Fibroblast of the conjunctiva (primary cell): ENCODE measurements at places on chromosomes 1 and 21.

DNA sequence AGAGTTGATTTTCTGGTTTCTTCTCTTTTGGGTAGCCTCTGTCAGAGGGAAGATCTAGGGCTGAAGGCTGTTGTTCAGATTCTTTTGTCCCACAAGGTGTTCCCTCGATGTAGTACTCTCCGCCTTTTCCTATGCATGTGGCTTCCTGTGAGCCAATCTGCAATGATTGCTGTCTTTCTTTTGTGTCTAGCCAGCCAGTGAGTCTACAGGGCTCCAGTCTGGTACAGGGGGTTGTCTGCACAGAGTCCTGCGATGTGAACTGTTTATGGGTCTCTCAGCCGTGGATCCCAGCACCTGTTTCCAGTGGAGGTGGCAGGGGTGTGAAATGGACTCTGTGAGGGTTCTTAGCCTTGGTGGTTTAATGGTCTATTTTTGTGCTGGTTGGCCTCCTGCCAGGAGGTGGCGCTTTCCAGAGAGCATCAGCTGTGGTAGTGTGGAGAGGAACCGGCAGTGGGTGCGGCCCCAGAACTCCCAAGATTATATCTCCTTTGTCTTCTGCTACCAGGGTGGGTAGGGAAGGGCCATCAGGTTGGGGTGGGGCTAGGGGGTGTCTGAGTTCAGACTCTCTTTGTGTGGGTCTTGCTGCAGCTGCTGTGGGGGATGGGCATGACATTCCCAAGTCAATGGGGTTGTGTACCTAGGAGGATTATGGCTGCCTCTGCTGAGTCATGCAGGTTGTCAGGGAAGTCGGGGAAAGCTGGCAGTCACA, 81.3 kb upstream of the C21orf91 start:
- no peak for DNase-seq

DNA sequence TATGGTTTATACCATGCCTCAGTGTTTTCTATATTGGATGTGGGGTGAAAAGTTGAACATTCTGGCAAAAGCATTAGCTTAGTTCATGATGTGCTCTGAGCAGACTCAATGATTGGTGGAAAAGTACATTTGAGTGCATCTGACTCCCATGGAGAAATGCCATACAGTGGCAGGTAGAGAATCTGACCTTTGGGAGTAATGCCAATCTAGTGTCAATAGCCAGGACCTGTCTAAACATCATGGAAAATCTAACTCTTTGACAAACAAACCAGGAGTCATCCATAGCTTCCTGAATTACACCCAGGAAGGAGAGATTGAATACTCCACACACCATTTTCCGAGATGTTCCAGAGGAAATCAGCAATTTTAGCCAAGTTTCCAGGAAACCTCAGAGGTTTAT, 51.0 kb downstream of the XCL1 start:
- no peak for DNase-seq

DNA sequence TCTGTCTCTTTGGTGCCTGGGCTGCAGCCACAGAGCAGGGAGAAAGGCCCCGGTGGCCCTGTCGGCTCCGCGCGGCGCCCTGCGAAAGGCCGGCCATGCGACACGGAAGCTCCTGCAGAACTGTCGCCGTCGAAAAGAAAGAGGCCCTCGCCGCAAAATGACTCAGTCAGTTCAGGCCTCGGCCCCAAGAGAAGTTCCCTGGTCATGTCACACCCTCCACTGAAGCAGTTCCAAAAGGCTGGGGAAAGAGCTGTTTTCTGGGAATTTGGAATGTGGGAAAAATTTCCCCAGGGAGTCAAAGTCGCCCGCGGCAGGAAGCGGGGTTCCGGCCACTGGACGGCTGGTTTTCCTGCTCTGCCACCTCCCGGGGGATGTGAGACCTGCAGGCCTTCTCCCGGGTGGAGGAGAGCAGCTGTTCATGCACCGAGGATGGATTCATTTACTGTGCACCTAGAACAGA, 115.8 kb upstream of the ZNF678 start:
- DNase-seq: no peak

GRCh38 chr21:43867948-43868347, 2.9 kb downstream of the AGPAT3 start:
- DNase-seq: no peak

DNA sequence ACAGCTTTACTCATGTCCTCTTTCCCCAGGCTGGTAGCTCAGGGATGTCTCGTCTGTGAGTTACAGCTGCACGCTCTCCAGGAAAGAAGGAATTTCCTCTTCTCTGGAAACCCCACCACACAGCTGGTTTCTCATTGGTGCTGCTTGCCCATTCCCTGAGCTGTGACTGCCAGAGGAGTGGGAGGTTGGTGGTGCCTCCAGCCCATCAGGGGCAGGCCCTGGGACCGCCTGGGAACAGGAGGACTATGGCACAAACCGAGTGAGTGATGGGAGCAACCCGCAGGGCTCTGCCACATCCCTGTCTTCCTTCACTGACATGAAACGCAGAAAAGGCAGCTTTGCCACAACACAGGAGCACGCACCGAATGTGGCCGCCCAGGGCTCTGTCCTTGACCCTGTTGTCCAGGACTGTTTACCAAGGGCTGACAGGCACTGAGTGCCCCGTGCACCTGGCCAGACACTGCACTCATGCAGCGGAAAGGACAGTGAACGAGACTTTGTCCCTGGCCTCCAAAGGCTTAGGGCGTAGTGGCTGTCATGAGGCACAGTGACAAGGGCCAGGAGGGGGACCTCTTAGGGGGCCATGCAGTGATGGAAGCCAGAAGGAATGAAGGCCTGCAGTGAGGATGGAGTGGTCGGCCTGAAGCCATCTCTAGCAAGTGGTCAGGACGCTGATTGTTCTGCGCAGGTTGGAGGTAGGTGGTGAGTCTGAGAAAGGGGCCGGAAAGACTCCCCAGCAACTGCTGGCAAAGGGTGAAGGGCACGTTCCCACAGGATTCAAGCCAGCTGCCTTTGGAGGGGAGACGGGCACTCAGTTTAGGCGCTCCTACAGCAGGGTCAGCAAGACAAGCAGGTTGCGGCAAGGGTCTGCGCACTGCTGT, 1.7 kb upstream of the CCNL2 start:
- no peak for DNase-seq

DNA sequence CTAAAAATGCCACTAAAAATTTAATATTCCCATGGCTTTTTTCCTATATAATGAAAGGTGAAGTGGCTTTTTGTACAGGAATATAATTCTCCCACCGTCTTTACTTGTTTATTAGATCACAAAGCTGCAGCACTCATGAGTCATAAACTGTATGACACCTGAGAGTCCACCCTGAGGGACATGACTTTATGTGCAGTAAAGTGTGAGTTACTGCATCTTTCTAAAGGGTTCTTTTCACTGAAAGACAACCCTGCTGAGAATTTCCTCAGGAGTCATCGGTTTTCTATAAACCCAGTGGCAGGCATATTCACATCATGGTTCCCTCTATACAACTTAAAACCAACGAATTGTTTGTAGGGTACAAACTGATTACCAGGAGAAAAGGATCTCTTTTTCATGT, 77.4 kb downstream of the APP start:
- no peak for DNase-seq

- DNase-seq: no peak
Measured at GRCh38 chr1:162561616-162562469, at the start of gene UAP1. Gene UAP1, plus strand, starts transcription at chr1:162561722. Its CDS starts 4,347 bp downstream, at chr1:162566069.

GRCh38 chr1:26127235-26128163, 15.9 kb downstream of the PDIK1L start:
- no peak for DNase-seq

- no peak for DNase-seq
Measured at GRCh38 chr1:51686450-51686849, 69.6 kb downstream of the OSBPL9 start.

- DNase-seq: no peak
Measured at GRCh38 chr1:23801338-23801748, 789 bp upstream of the GALE start.

GRCh38 chr1:3003941-3004270, 17.4 kb upstream of the ACTRT2 start:
- DNase-seq: no peak

GRCh38 chr1:86741947-86742572, 37.7 kb downstream of the SH3GLB1 start:
- peak; percentile 33 for DNase-seq

DNA sequence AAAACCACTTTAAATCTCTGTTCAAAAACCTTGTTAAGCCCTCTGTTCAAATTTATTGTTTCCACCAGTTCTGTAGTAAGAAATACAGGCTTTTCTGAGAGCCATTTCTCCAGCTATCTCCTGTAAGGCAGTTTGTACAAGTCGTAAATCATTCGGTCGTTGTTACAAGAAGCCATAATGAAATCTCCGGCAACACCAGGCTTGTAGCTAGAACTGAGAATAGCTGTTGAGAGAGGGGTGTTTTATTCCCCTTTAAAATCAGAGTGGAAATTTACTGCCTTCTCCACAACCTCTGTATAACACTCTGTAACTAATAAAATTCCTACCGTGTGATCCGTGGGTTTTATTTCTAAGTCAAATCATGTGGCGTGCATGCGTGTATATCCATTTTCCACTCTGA, 335.8 kb upstream of the KAZN start:
- no peak for DNase-seq

- no peak for DNase-seq
Measured at GRCh38 chr1:10897321-10897980, 101.0 kb upstream of the CASZ1 start.

DNA sequence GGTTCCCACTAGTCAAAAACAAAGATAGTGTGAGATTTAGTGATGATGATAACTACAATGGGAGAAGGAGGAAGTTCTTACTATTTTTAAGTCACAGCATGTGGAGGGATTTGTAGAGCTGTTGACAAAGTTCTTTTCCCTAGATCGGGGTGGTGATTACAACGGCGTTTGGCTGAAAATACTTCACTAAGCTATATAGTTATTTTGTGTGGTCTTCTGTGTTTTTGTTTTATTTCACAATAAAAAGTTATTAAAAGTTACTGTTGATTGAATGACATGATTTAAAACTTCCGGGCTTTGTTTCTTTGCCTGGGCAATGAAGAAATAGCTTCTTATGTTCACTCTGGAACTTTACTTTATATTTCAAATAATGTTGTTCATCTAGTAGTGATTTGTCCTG, 47.3 kb upstream of the SSX2IP start:
- no peak for DNase-seq

GRCh38 chr1:40270152-40270834, 12.3 kb downstream of the ZMPSTE24 start:
- DNase-seq: no peak

- peak; percentile 74 for DNase-seq
Measured at GRCh38 chr21:25934771-25935224, 200.0 kb downstream of the GABPA start.

GRCh38 chr21:46569081-46569480, 35.8 kb downstream of the S100B start:
- DNase-seq: no peak

GRCh38 chr1:204320382-204320804, 39.3 kb downstream of the PLEKHA6 start:
- DNase-seq: peak; percentile 49

DNA sequence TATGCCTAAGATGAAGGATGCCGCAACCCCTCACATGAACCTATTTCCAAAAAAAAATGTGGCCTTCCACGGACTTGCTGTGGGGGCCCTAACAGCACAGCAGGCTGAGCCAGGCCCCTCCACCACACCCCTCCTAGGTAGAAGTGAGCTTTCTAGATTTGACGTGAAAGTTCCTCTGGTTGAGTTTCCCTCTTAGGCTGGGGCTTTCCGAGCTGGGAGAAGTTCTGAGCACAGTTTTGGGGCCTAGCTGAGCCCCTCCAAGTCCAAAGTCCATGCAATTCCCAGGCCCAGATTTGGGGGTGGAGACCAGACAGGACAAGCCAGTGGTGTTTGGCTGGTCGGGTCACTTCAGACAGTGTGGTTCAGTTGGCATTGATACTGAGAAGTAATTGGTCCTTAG, 13.8 kb upstream of the PHLDA3 start:
- DNase-seq: no peak

DNA sequence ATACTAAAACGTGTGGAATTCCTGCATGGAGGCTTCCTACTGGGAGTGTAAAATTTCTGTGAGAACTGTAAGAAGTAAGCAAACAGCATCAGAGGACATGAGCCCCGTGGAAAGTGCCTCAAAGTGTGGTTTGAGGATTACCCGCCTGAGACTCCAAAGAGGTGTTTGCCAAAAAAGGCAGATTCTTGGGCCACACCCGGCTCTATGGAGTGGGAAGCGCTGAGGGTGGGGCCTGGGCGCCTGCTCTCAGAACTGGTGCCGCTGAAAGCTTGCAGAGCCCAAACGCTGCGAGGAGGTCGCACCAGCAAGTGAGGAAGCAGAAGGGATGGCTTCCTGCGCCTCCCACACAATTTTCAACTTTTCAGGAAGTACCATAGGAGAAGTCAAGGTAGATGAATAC, 43.0 kb upstream of the PSEN2 start:
- no peak for DNase-seq

- DNase-seq: no peak
Measured at GRCh38 chr1:96633695-96634094, 87.9 kb upstream of the PTBP2 start.

GRCh38 chr1:40842691-40843090, 19.5 kb downstream of the CITED4 start:
- no peak for DNase-seq

- DNase-seq: no peak
Measured at GRCh38 chr1:228353601-228354371, 52.8 kb downstream of the TRIM11 start.

DNA sequence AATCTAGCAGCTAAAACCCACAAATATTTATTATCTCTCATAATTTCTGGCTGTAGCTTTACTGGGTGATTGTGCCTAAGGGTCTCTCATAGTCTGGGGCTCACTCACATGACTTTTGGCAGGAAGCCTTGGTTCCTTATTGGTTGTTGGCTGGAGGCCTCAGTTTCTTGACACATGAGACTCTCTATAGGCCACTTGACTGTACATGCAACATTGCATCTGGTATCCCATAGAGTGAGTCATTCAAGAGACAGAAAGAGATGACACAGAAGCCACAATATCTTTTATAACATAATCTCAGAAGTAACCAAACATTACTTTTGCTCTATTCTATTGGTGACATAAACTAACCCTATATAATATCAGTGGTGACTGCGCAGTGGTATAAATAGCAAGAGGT, 128.5 kb upstream of the HNRNPU start:
- no peak for DNase-seq

DNA sequence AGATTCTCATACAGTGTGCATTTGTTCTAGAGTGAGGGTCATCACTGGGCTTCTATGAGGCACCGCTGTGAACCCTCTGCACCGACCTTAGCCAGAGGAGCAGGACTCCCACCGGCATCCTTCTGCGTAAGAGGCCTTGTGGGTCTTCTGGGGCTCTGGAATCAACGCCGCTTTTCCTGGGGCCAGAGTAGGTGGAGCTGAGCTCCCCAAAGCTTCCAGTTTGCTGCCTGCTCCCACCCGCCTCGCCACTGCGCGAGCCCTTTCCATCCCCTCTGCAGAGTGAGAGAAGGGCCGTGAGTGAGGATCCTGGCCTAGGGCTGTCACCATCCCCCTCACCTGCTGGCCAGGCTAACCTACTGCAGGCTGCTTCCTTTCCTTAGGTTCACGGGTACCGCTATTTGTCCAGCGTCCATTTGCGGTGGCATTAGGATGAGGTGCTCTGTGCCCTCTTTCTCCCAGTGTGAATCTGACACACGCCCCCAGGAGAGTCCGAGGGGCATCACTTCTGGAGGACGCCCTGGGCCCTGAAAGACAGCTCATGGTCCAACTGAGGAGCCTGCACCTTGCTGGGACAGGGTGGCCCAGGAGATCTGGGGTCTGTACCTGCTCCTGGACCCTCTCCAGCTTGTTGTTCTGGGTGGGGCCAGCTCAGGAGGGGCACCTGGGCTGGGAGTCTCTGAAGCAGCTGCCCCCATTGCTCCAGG, 36.2 kb downstream of the UMODL1 start:
- no peak for DNase-seq
